ENCODE measurements at places on chromosomes 4 and X.
A peak's percentile ranks its signal among the peaks of the same experiment; 100 is the strongest.

GRCh38 chr4:147779451-147779850 is 47.6 kb downstream of the ARHGAP10 start:
- DNase-seq: no peak

GRCh38 chr4:165992283-165992682 is 119.2 kb downstream of the TLL1 start:
- no peak for DNase-seq

DNA sequence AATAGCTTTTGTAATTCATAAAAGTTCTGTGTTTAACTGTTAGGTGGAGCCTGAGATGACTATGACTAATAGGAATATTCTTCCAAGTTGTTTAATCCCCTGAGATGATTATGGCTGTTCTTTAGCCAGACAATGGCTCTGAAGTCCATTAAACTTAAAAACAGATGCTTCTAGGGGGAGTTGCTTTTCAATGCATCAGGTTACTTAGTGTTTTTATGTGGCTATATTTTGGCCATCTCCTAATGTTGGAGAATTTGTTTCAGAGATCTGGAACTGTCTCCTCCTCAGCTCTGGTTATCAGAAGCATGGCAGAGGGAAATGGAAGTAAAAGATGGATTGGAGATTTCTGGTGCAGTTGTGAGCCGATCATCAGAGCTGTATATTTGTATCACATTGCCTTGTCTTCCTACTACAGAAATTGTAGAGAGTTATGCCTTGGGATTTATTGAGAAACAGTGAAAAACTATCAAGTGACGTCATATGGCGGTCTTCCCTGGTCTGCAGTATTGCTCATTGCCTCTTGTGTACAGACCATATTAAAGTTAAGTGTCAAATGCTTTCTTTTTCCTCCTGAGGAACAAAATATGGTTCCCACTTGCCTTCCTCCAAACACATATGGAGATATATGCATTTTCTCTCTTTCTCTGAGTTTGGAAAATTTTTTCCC is 29.8 kb downstream of the SGMS2 start:
- DNase-seq: peak; percentile 51

- no peak for DNase-seq
Observed at GRCh38 chr4:70734971-70735370, 13.2 kb downstream of the RUFY3 start.

Measured in astrocyte of the spinal cord (primary cell).